ENCODE measurements at places on chromosomes 12 and 14.

GRCh38 chr14:99874306-99874705 is 81.1 kb downstream of the EML1 start:
- no peak for DNase-seq
- no peak overlapping the region for H3K27ac ChIP-seq
- peaks cover 13% of the 10 kb centered on the region for H3K27me3 ChIP-seq

DNA sequence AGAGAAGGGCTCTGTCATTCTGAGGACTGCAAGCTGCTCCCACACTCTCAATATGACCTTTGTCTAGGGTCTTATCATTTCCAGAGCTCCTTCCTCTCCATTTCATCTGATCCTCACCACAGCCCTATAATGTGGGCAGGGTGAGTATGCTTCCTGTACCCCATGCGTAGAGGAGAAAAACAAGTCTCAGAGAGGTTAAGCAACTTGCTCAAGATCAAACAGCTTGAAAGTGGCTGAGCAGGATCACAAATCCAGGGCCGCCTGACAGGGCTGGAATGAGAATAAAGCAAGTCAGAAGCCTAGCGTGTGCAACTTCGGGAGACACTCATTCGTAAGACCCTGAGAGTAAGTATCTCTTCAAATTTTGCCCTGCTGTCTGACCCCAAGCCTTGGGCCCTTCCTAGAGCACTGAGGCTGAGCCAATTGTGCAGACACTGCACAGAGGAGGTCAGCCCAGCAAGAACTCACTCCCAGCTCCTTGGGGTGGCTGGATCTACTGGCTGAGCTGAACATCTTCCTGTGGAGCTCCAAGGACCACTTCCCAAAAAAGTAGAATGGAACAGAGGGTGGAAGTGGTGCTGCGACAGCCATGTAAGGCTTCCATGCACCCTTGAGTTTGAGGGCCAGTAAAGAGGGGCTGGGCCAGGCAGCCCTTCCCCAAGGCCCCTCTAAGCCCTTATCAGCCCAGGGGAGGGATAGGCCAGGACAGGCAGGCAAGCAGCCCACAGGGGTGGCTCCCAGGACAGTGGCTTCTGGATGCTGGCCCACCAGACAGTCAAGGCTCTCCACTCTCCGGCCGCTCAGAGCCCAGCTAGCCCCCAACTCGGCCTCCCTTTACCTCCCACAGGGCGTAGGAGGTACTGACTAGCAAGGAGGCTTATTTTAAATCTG is 10.5 kb downstream of the ZFP36L1 start:
- H3K4me1 ChIP-seq, result peaks cover 7% of the 10 kb centered on the region
- no peaks in the 10 kb centered on the region for H3K27me3 ChIP-seq
- DNase-seq, result no peak
- no peak overlapping the region for H3K27ac ChIP-seq
- no peaks in the 10 kb centered on the region for H3K36me3 ChIP-seq
- H3K4me3 ChIP-seq, result no peak overlapping the region

DNA sequence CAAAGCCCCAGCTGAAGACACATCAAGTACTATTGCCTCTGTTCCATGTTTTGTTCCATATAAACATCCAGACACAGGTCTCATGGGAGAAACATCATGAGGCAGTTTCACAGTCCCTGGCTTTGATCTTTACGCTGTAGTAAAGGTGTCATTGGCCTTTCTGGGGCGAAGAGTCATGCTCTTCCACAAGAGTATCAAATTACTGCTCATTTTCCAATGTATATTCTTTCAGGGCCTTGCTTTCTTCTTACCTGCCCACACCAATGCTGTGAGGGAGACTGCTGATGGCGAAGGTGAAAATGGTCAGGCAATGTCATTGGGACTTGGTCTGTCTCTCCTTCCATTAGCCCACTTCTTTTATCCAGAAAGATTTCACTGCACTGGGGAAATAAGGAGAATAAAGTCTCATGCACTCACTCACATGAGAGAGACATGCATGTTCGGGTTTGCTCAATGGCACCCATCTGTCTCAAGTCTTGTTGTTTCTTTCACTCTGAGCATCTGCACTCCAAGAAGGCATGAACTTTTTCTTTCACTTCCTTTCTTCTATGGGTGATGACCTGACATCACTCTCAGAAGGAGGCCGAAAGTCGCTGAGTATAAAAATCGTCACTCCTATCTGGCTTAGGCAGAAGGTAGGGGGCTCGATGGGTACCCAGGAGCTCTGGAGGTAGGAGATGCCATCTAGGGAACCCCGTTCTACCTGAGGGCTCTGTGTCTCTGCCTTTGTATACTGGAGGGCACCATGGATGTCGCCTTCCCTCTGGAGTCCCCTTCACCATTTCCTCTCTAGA is 1.3 kb upstream of the JDP2 start:
- no peak overlapping the region for H3K27ac ChIP-seq
- H3K36me3 ChIP-seq, result no peaks in the 10 kb centered on the region
- DNase-seq, result no peak
- no peaks in the 10 kb centered on the region for H3K27me3 ChIP-seq

DNA sequence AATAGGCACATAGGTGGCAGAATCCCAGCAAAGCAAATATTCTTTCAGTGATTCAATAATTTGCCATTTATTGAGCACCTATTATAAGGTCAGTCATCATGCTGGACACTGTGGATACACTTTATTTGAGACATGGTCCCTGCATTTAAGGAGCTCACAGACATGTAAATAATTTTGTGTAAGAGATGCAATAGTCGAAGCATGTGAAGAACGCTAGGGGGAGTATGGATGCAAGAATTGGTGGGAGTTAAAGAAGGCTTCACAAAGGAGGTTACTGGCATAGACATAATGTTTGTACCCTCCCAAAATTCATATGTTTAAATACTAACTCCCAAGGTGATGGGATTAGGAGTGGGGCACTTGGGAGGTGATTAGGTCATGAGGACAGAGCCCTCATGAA is 260.6 kb upstream of the GARIN6 start:
- no peaks in the 10 kb centered on the region for H3K36me3 ChIP-seq
- H3K27ac ChIP-seq, result no peak overlapping the region
- no peaks in the 10 kb centered on the region for H3K27me3 ChIP-seq
- peak; percentile 54 for DNase-seq
- H3K4me1 ChIP-seq, result no peaks in the 10 kb centered on the region

GRCh38 chr14:95023115-95023514 is 134.2 kb downstream of the DICER1 start:
- H3K4me3 ChIP-seq, result no peak overlapping the region
- H3K4me1 ChIP-seq, result no peaks in the 10 kb centered on the region
- DNase-seq, result no peak
- H3K27ac ChIP-seq, result no peak overlapping the region
- no peaks in the 10 kb centered on the region for H3K27me3 ChIP-seq

DNA sequence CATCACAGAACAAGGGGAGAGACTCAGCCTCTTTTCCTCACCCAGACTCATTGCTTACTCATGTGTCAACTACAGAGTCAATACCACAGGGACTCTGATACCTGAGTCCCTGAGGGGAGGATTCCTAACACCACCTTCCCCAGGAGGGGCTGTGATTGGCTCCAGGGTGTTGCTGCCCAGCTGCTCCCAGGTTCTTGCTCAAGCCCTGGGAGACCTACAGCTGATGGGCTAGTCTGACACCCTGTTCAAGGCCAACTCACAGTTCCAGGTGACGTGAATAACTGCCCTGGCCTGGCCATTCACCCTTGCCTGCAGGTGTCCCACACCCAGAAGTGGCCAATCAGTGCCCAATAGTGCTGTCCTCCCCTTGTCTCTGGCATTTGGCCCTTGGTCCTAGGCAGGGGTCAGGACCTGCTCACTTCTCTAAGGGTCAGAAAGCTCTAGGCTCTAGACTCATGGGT is 8.6 kb downstream of the SPRYD4 start:
- H3K36me3 ChIP-seq, result no peaks in the 10 kb centered on the region
- no peak overlapping the region for H3K27ac ChIP-seq
- H3K27me3 ChIP-seq, result no peaks in the 10 kb centered on the region
- no peaks in the 10 kb centered on the region for H3K4me1 ChIP-seq

DNA sequence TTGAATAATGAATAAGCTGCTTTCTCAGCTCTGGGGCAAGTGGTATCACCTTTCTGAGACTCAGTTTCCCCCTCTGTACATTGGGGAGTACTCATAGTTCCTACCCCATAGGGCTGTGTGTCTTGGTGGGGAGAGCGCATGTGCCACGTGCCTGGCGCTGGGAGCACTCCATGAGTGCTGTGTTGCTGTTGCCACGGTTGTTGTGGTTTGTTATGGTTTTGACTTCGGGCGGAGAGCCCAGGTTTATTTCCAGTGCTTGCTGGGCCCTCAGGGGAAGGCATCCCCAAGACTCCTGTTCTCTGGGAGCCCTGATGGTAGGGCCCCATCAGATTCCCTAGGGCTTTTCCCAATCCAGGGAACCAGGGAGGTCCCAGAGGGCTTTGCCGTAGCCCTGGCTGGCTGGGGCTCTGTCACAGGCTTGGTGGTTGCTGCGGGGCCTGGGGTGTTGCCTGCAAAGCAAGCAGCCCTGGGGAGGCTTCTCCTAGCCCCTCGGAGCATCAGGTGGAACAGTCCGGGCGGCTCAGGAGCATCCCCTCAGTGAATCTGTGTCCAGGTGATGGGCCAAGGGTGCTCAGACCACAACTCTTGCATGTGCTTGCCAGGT is 18.6 kb downstream of the SH2B3 start:
- no peaks in the 10 kb centered on the region for H3K4me1 ChIP-seq
- H3K27me3 ChIP-seq, result no peaks in the 10 kb centered on the region
- H3K27ac ChIP-seq, result no peak overlapping the region

GRCh38 chr14:93200553-93200952 is 6.3 kb downstream of the GON7 start:
- H3K4me3 ChIP-seq, result no peak overlapping the region
- H3K4me1 ChIP-seq, result no peaks in the 10 kb centered on the region
- no peaks in the 10 kb centered on the region for H3K27me3 ChIP-seq
- no peaks in the 10 kb centered on the region for H3K36me3 ChIP-seq
- no peak overlapping the region for H3K27ac ChIP-seq
- DNase-seq, result no peak

GRCh38 chr12:114682785-114683708 is 928 bp downstream of the TBX3 start:
- H3K4me1 ChIP-seq, result peaks cover 15% of the 10 kb centered on the region
- peaks cover 10% of the 10 kb centered on the region for H3K36me3 ChIP-seq
- peak; percentile 33 for DNase-seq
- H3K27me3 ChIP-seq, result no peaks in the 10 kb centered on the region
- peak overlapping the region; percentile 84 for H3K27ac ChIP-seq
- H3K4me3 ChIP-seq, result peak overlapping the region; percentile 57

GRCh38 chr12:5379749-5380496 is 52.0 kb upstream of the NTF3 start:
- no peaks in the 10 kb centered on the region for H3K27me3 ChIP-seq
- H3K36me3 ChIP-seq, result no peaks in the 10 kb centered on the region
- H3K4me1 ChIP-seq, result no peaks in the 10 kb centered on the region
- no peak overlapping the region for H3K27ac ChIP-seq

DNA sequence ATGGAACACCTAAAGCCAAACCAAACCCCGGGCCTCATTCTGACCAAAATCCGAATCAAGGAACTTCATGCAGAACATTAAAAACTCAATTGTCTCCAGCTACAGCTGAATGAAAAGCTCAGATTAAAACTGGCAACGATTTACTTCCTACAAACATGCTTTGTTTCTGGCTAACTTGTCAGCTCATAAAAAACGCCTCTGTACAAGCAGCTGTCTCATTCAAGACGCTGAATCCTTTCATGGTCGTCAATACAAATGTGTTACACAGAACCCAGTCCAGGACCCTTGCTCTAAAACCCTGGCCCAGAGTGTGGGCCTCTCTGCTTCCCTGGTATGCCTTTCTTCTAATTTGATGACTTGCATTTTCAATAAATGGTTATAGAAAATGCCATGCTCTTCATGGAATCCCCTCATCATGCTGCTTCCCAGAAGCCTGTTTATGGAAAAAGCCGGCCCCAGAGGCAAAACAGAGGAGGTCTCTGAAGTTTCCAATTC is 183.1 kb downstream of the PHLDA1 start:
- H3K4me3 ChIP-seq, result no peak overlapping the region
- no peaks in the 10 kb centered on the region for H3K27me3 ChIP-seq
- H3K27ac ChIP-seq, result no peak overlapping the region
- no peaks in the 10 kb centered on the region for H3K4me1 ChIP-seq

DNA sequence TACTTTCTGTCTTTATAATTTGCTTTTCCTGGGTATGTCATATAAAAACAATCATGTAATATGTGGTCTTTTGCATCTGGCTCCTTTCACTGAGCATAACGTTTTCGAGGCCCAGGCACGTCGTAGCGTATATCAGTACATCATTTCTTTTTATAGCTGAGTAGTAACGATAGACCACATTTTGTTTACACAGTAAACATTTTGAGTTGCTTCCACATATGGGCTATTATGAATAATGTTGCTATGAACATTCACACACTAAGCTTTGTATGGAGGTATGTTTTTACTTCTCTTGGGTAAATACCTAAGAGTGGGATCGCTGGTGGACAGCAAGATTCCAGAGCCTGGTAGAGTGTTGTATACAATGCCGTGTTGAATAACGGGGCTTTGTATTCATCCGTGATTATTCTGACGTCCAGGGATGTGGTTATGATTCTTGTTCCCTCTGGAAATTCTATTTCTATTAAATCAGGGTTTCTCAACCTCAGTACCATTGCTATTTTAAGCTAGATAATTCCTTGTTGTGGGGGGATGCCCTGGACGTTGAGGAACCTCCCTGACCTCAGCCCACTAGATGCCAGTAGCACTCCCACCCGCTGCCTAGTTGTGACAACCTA is 38.9 kb upstream of the CIT start:
- no peak overlapping the region for H3K27ac ChIP-seq
- no peak overlapping the region for H3K4me3 ChIP-seq
- no peak for DNase-seq
- no peaks in the 10 kb centered on the region for H3K36me3 ChIP-seq
- no peaks in the 10 kb centered on the region for H3K27me3 ChIP-seq
